ENCODE measurements at places on chromosomes 11 and 22.

GRCh38 chr22:38069372-38070249, 12.4 kb downstream of the PICK1 start:
- DNase-seq = peak; percentile 21

DNA sequence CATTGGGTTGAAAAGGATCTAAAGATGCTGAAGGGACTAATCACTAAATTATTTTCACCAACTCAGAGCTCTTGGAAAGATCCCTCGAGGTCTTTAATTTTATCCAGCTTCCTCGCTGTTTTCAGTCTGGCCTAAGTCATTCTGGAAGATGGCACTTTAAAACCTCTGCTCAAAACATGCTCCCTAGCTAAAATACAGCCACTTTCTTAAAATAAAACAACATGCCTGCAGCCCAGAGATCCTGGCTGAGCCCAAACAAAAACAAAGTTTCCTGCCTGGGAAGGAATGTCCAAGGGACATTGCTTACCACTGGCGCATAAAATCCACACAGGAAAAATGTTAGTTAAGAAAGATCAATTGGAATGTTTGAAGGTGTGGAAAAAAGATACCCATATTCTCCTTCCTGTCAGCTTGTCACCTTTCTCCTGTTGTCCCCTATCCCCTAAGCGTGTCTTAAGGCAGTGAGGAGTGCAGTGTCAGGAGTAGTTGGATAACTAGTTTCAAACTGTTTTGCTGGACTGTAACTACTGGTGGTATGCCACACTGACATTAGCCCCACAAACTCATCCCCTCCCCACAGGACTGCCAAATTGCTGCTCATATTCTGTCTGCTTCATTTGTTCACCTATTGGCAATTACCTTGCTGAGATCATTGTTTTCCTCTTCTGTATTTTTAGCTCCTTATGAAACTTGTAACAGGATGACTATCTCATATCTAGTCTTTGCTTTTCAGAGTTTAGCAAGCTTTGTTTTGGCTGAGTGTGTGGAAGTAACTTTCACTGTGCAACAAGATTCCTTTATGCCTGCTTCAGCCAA, 108.3 kb upstream of the SESN3 start:
- DNase-seq = no peak

- no peak for DNase-seq
These were observed 312.7 kb downstream of the SOX6 start for GRCh38 chr11:16043617-16044016.

DNA sequence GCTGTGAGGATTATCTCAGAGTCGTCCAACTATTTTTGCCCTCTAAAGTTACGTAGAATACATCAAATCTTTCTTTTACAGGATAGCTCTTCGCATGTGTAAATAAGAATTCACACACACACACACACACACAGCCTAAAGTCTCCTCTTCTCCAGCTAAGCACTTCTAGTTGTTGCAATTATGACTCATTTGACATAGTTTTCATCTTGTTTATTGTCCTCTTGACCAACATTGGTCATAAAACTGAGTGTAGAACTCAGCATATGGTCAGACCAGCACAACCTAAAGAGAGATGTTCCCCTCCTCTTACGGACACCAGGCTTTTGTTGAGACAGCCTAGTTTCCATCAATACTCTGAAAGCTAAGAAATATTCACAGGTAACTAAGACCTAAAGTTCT, 234.2 kb downstream of the BLID start:
- peak; percentile 73 for DNase-seq

DNA sequence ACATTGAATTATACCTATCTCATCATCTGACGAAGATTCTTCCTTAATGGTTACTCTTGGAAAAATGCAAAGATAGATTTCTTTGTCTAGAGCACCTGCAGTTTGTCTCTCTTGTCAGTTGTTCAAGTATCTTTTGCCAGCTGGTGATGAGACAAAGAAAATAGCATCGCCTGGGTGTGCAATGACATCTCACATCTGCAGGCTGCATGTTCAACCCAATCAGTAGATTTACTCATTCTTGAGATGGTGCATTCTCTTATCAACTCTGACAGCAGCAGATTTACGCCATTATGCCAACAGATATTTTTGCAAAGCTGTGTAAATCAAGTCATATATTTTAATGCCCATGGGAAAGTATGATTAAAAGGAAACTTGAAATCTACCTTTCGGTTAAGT, 164.6 kb upstream of the PDGFD start:
- DNase-seq = no peak

GRCh38 chr11:60396382-60396781, at the start of gene MS4A14:
TSS of gene MS4A14 (plus strand) at chr11:60396459. CDS start at chr11:60396579, 120 bp downstream.
- DNase-seq = no peak

All from fibroblast of skin of abdomen (primary cell).